Suppressor macrophage treated with lipopolysaccharide for 4 hours (primary cell): ENCODE measurements at places on chromosomes 7 and 10.
A peak's percentile ranks its signal among the peaks of the same experiment; 100 is the strongest.

- no peak for DNase-seq
Observed at GRCh38 chr7:45920502-45921380, at the start of gene IGFBP3. TSS of gene IGFBP3 (minus strand) at chr7:45921272. CDS start at chr7:45921140, 132 bp downstream.

- DNase-seq = no peak
Observed at GRCh38 chr7:28217143-28217542, 36.5 kb upstream of the JAZF1 start.

DNA sequence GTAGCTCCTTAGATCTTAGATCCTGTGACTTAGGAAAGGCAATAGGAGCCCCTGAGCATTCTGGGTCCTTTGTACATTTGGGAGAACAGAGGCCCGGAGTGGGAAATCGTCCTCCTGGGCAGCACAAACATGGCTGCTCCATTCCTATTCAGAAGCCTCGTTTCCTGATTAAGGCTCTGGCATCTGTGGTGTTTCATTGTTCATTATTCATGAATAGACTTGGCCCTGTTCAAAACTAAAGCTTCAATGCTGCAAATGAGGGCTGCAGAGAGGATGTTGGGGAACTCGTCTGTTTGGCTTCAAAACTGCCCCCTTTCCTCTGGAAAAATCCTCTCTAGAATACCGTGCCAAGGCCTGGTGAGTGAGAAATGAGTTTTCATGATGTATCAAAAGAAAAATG lies 3.4 kb upstream of the HTRA1 start:
- no peak for DNase-seq

DNA sequence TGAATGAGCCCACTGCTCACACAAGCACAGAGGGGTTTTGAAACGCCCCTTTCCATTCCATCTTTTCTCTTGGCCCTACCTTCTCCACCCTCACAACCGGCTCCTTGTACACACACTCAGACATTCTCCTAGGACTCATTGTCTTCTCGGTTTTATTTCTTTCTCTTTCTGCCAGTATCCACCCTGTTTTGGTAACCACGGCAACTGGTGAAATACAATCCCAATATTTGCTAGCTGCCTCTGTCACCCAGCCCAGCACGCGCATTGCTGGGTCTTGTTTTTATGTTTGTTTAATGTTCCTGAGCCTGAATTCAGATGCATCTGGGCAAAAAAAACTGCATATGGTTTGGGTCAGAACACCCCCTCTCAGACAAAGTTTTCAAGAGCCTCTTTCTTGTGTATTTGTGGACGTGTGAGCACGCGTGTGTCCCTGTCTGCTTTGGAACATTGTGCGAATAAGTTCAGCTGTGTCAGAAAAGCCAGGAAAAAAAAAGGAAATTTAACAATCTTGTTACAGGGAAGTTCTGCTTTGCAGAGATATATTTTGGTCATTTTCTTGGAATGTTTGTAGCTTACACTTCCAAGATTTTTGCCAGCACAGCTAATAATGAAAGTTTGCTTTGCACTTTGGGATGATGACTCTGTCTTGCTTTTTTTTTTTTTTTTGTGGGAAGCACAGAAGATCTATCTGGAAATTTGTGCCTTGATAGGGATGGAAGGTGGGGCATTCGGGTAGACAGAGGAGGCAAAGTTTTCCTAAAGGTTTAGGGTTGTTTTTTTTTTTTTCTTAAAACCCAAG lies 225.9 kb downstream of the TRIL start:
- DNase-seq = no peak

DNA sequence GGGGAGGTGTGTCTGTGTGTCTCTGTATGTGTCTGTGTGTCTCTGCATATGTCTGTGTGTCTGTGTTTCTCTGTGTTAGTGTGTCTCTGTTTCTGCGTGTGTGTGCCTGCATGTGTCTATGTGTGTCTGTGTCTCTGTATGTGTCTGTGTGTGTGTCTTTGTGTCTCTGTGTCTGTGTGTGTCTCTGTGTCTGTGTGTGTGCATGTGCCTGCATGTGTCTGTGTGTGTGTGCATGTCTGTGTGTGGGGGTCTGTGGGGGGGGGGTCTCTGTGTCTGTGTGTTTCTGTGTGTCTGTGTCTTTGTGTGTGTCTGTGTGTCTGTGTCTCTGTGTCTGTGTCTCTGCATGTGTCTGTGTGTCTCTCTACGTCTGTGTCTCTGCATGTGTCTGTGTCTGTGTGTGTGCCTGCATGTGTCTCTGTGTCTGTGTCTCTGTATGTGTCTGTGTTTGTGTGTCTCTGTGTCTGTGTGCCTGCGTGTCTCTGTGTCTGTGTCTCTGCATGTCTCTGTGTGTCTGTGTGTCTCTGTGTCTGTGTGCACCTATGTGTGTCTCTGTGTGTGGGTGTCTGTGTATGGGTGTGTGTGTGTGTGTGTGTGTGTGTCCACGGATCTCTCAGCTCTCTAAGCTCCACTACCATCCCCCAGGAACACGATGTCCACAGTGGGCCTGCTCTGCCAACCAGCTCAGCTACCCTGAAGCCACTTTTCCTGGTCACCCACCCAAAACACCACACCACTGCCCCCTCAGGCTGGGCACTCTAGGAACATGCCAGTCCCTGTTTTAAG lies 41.7 kb downstream of the RASGEF1A start:
- no peak for DNase-seq

DNA sequence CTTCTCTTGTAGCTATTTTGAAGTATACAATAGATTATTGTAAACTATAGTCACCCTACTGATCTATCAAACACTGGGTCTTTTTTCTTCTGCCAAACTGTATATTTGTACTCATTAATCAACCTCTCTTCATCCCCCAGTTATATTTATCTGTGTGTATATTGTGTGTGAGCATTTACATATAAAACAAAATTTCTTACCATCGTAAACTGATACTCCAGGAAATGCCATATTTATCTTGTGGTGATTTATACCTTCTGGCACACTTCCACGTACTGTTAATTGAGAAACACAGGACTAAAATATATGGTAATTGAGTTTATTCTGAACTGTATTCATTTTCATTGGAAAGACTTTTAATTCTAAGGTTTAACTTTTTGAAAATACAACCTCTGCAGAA lies 18.9 kb downstream of the ANLN start:
- DNase-seq = no peak

DNA sequence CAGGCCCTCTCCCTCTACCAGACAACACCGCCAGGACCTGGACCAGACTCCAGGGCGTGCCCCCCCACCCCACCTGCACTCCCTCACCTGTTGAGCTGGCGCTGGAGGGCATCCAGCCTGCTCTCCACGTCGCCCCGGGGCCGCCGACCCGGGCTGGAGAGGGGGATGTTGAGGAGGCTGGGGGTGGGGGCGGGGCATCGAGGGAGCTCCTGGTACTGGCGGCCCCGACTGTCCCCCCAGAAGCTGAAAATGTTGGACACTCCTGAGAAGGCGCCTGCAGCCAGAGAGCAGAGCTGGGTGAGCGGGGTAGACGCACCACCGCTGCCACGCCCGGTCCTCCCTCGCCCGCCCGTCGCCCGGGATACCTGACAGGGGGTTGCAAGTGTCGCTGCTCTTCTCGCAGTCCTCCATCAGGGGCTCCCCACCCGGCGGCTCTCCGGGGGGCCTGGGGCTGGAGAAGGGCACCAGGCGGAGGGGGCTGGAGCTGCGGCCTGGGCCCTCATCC lies 30.8 kb downstream of the KCNH2 start:
- DNase-seq = no peak

DNA sequence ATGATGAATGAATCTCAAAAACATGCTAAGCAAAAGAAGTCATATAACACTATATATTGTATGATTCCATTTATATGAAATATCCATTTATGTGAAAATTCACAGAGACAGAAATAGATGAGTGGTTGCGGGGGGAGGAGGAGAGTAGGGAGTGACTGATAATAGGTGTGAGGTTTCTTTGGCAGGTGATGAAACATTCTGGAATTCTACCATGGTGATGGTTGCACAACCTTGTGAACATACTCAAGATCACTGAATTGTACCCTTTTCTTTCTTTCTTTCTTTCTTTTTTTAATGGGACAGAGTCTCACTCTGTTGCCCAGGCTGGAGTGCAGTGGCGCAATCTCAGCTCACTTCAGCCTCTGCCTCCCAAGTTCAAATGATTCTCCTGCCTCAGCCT lies 10.7 kb downstream of the SVOPL start:
- DNase-seq = no peak

- DNase-seq = peak; percentile 86
Observed at GRCh38 chr10:7186387-7187018, 224.3 kb downstream of the SFMBT2 start.

DNA sequence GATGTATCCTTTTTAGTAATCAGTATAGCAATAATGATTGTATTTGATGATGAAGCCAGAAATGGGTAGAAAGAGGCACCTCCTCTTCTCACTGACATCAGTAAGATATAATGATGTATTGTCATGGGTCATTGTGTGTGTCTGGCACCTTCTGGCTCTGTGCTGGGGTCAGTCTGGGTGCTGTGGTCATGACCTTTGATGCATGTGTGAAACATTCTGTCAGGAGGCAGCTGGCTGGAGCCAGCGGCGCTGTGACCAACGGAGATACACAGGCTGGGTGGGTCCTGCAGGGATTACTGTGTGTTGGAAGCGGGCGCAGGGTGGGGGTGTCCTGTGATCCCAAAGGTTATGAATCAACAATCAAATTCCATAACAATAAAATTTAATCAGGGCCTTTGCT lies 35.2 kb downstream of the EEPD1 start:
- peak; percentile 61 for DNase-seq

- no peak for DNase-seq
Observed at GRCh38 chr10:112809736-112810135, 140.3 kb upstream of the TCF7L2 start.

DNA sequence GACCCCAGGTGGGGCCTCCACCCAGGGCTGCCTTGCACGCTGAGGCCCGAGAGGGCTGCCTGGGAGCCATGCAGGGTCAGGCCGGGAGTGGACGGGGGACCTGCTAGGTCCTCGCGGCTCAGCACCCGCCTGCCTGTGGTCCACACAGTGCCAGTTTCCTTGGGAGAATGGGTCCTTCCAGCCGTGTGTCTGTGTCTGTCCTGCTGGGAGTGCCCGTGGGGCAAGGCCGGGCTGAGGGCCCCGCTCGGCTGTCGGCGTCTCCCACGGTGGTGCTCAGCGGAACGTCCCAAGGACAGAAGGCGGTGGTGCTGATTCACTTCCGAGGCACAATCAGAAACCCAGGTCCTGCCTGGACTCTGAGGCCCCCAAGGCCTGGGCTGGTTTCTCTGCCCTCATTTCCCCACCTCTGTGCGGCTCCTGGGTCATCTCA lies 23.2 kb upstream of the GTPBP4 start:
- DNase-seq = no peak

GRCh38 chr10:119416855-119417254 lies 125.7 kb downstream of the RGS10 start:
- DNase-seq = peak; percentile 73

GRCh38 chr10:33805831-33806230 lies 471.4 kb upstream of the NRP1 start:
- no peak for DNase-seq

DNA sequence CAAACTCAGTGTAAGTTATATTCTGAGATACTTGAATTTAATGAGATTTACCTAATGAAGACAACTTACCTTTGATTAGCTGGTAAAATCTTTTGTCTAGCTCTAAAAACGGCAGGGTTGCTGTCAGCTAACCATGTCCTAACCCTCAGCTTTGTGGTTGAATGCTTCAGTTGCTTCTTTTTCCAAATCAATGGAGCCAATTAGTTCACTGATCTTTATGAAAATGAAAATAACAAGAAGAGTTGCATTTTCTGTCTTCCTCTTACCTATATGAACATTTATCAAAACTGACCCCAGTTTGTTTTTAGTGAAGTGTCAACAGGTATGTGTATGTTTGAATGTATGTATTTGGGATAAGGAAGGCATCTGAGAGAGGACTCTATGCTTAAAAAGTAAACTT lies 253.1 kb upstream of the MTPN start:
- DNase-seq = no peak

- DNase-seq = no peak
Observed at GRCh38 chr7:84916161-84916560, 270.7 kb downstream of the SEMA3D start.

DNA sequence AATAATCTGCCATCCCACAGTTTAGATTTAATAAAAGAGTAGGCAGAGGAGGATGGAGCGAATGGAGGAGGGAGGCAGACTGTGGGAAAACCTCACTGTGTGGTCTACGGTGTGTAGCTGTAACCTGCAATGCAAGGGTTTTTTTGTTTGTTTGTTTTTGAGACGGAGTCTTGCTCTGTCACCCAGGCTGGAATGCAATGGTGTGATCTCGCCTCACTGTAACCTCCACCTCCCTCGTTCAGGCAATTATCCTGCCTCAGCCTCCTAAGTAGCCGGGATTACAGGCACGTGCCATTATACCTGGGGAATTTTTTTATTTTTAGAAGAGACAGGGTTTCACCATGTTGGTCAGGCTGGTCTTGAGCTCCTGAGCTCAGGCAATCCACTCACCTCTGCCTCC lies 184.6 kb upstream of the PLXNA4 start:
- DNase-seq = no peak

- DNase-seq = no peak
Observed at GRCh38 chr10:124414076-124414475, 4.6 kb downstream of the OAT start.

DNA sequence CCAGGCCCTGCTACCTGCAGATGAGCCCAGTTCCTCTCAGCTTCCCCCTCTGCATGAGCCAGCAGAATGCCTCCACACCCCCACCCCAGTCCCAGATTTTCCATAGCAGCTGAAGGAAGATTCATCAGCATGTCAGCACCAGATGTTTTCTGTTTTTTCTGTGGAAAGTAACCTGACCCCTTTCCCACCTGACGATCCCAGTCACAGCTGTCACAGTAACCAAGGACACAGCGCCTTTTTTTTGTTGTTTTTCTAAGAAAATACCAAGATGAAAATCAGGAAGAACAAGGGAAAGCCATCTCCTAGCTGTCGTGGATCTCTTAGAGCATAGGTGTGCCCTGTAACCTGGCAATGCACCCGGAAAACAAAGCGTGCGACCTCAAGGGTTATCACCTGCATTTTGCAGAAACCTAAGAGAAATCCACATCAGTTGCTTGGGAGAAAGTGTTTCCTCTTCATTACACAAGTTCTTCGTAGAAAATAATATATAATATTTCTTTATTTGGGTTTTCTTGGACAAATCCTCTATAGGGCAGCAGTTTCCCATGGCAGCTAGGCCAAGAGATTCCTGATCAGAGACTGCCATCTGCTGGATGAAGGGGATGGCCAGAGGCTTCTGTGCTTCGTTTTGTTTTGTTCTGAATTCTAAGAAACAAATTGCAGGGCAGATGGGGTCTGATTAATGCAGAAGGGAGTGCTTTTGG lies 401.9 kb downstream of the TNS3 start:
- DNase-seq = peak; percentile 72

DNA sequence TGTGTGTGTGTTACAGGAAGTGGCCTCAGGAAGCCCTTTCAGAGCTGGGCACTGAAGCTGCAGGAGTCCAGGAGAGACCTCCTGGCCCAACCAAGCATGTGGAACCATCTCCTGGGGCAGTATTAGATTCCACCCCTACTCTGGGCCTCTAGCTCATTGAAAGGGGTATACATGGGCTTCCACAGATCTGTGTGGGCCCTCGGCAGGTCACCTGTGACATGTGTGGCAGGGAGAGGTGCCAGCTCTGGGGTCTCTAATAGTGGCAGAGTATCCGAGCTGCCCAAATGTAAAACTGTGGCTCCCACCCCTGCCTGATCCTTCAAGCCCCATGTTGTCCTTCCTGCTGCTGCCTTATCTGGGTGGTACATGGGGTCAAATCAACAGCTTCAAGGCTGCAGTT lies 144.1 kb downstream of the GLCCI1 start:
- no peak for DNase-seq
